ENCODE measurements at places on chromosomes 3 and 15.

DNA sequence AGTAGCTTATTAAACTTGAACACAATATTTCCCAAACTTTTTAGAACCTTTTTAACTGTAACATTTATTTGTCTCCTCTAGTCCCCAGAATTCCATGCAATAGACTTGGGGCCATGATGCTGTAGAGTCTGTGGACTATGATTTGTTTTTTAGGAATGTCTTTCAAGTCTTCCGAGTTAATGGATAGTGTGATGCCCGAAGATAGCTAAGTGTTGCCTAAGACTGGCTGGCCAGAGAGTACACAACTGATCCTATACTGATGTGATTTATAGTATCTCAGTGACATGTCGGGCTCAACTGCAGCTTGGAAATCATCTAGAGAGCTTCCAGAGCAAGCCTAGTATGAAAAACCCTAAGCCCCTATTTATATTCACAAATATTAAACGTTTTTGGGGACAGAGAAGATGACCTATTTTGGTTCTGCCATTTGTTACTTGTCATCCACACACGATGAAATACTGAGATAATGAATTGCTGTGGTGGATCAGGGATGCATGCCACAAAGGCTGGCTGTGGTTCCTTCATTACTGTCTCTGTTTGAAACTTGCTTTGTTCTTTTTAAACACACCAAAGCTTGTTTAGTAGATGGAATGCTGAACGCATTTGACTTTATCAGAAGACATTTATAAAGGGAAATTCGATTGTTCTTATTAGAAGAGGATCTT is 507.4 kb downstream of the TAFA4 start:
- DNase-seq: no peak

GRCh38 chr3:44114142-44114541 is 127.5 kb upstream of the TOPAZ1 start:
- no peak for DNase-seq

- DNase-seq: no peak
Measured at GRCh38 chr3:164641071-164641470, 437.2 kb downstream of the SI start.

GRCh38 chr3:111595232-111595631 is at the start of gene ZBED2:
Gene ZBED2 (minus strand): TSS chr3:111595346. CDS start chr3:111594201, 1,145 bp downstream.
- DNase-seq: no peak

GRCh38 chr15:33468740-33469139 is 158.0 kb downstream of the RYR3 start:
- no peak for DNase-seq

GRCh38 chr3:64138046-64138445 is 87.2 kb downstream of the PRICKLE2 start:
- no peak for DNase-seq

DNA sequence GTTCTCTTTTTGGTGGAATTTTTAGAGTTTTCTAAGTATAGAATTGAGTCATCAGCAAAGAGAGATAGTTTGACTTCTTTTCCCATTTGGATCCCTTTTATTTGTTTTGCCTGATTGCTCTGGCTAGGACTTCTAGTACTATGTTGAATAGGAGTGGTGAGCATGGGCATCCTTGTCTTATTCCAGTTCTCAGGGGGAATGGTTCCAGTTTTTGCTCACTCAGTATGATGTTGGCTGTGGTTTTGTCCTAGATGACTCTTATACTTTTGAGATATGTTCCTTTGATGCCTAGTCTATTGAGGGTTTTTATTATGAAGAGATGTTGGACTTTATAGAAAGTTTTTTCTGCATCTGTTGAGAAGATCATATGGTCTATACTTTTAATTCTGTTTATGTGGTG is 72.5 kb downstream of the TNFAIP8L3 start:
- DNase-seq: no peak

DNA sequence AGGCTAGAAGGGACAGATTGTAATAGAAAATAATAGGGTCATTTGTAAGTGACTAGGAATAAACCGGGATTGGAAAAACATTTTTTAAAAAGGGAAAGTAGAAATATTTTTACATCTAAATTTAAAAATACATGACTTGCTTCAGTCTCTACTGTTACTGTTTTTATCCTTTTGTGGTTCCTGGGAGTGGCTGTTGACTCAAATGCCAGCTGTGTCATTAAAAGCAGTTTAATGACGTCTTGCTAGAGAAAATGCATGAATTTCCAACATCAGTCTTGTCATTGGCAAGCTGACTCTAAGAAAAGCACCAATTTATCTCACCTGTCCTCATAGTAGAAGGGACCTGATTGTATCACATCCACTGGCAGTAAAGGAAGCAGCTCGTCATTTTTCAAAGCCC is 16.7 kb upstream of the LCMT2 start:
- DNase-seq: no peak

DNA sequence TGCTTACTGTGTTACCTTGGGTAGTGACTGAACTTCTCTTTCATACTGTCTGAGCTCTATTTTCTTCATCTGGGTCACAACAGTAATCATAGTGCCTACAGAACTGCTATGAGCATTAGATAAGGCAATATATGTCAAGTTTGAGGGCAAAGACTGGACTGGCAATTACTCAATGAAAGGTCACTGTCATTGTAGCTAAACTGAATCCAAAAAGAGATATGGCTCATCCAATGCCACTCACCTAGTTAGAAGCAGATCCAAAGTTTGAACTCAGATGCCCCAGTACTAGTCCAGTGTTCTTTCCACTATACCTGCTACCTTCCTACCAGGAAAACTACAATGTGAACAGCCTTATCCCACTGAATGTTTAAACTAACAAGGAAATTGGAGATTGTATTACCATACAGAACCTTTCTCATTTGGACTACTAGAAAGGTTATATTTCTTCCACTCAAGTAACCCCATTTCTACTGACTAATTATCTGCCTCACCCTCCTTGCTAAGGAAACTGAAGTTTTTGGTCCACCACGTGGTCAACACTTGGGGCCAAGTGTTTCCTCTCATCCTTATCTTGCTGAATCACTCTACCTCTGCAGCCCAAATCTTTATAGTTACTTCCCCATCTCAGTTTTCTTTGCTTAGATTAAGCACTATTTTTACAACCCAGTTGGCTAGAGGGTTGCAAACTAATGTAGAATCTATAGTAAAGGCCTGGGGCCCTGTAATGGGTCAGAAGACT is 202.3 kb upstream of the LPP start:
- DNase-seq: no peak

- no peak for DNase-seq
Measured at GRCh38 chr3:71268462-71268999, 315.0 kb downstream of the FOXP1 start.

DNA sequence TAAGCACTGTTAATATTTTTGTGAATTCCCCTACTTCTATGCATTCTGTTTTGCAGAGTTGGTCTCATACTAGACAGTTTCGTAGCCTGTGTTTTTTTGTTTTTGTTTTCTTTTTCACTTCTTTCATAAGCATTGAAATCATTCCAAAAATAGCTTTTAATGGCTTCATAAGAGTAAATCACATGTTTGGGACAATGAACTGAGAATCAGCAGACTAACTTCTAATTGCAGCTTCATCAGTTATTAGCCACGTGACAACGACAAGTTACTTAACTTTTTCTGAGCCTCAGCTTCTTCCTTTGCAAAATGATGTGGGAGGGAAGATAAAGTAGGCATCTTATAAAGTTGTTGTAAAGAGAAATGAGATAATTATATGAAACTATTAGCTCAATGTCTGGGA is 124.8 kb downstream of the LIPC start:
- DNase-seq: no peak
